Activated CD4-positive, alpha-beta T cell treated with anti-CD3 and anti-CD28 coated beads, Interleukin-2, amount 50 U/mL, for 24 hours (primary cell): ENCODE measurements at places on chromosomes 2 and 18.

DNA sequence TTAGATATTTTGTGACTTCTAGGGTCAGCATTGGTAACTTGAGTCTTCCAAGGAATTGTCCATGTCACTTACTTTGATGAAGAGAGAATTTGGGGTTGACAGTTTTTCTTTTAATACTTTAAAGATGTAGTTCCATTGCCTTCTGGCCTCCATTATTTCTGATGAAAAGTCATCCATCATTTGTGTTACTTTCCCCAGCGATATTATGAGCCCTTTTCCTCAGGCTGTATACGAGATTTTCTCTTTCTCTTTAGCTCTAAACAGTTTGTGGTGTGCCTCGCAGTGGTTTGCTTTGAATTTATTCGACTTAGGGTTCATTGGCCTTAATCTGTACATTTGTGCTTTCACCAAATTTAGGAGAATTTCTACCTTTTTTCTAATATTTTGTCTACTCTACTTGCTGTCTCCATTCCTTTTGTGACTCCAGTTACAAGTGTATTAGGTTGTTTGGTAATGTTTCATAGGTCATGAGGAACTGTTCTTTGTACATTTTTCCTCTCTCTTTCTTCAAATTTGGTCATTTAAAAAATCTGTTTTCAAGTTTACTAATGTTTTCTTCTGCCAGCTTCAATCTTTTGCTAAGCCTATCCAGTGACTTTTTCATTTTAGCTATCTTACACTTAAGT, 131.4 kb upstream of the OTOS start:
- no peak for DNase-seq

DNA sequence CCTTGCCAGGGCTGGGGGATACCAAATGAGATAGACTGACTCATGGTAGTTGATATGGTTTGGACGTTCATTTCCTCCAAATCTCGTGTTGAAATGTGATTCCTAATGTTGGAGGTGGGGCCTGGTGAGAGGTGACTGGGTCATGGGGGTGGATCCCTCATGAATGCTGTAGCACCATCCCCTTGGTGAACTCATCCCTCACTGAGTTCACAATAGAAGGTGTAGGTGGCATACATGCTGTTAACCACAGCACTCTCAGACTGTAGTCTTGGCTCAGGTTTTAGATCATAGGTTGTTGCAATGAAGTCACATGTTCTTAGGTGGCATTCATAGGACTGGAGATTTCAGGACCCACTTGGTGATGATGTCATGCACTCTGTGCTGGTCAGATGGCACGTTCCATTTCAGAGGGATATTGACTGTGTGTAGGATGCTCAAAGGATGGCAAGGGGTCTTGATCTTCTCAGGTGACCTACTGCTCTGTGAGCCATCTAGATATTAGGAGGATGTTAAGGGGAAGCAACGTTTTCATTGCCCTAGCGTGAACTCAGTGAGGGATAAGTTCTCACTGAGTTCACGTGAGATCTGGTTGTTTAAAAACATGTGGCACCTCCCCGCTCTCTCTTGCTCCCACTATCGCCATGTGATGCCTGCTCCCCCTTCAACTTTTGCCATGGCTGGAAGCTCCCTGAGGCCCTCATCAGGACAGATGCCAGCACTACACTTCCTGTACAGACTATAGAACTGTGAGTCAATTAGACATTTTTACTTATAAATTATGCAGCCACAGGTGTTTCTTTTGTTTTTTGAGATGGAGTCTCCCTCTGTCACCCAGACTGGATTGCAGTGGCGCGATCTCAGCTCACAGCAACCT, 73.8 kb upstream of the ACAA2 start:
- DNase-seq, result no peak

- DNase-seq, result no peak
Measured at GRCh38 chr18:3321133-3321812, 59.3 kb downstream of the MYL12B start.

DNA sequence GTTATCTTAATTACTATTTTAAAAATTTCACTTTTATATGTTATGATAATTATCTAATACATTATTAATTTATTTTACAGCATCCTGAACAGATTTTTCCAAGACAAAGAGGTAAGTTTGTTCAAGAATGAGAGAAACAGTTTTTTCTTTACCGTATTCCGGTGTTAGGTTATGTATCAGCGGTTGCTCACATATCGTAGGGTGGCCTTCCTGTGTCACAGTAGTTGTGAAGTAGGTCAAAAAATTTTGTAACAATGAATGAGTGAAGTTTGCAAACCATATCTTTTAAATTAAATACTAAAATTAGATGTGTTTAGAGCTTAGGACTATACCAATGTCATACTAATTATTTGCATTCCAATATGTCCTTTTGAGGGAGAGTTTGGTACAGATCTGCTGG, 33.5 kb downstream of the MRPS9 start:
- DNase-seq, result no peak

DNA sequence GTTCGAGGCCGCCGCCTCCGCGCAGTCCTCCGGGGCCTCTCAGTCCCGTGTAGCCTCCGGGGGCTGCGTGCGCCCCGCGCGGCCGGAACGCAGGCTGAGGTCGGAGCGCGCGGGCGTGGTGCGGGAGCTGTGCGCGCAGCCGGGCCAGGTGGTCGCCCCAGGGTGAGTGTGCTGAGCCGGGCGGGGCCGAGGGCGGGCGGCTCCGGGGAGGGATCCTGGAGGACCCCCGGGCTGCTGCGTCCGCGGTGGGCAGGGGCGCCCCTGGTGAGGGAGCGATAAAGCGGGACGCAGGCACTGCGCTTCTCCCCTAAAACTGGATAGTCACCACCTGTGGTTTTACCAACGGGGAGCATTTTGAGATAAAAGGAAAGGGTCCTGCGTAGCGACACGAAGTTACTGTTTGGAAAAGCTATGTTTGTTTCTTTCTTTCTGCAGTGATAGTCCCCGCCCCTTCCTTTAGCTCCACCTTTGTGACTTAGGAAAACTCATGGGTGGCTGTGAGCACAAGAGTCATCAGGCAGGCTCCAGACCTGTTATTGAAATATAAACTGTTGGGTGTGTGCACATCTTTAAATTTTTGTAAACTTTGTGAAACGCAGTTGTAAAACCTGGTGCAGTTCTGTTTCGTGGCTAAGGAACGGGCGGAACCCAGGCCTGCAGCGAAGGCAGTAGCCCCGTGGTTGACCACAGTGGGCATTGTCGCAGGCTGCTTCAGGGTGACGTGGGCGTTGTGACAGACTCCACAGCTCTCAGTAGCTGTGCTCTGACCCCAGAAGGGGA, 687 bp downstream of the CTDP1 start:
- peak; percentile 39 for DNase-seq

GRCh38 chr2:6924924-6925409, 7.8 kb downstream of the RNF144A start:
- no peak for DNase-seq

GRCh38 chr2:202267495-202267894, 1.9 kb downstream of the NOP58 start:
- DNase-seq, result no peak

- no peak for DNase-seq
Measured at GRCh38 chr2:128625963-128626759, 307.5 kb upstream of the HS6ST1 start.

- no peak for DNase-seq
Measured at GRCh38 chr2:227010433-227010832, 153.6 kb downstream of the COL4A4 start.

DNA sequence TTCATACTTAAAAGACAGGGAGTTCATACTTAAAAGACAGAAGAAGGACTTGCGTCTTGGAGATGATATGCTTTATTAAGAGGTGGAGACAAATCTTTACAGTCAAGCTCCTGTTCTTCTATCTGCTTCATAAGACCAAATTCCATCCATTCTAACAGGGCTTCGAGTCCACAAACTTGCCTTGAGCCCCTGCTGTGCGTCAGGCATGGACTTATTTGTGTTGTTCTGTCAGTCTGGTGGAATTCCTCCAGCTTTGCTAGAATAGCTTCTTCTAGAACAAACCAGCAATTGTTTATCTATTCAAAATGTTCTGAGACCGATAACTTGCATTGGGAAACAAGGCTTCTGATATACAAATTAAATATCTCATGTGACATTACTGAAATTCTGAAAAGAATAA, 73.9 kb upstream of the SOX11 start:
- DNase-seq, result no peak

GRCh38 chr2:241763551-241764274, 12.9 kb upstream of the GAL3ST2 start:
- DNase-seq, result no peak

- DNase-seq, result no peak
Measured at GRCh38 chr2:21372654-21373053, 248.9 kb downstream of the TDRD15 start.

GRCh38 chr2:236745420-236746210, 176.0 kb downstream of the ACKR3 start:
- DNase-seq, result no peak

DNA sequence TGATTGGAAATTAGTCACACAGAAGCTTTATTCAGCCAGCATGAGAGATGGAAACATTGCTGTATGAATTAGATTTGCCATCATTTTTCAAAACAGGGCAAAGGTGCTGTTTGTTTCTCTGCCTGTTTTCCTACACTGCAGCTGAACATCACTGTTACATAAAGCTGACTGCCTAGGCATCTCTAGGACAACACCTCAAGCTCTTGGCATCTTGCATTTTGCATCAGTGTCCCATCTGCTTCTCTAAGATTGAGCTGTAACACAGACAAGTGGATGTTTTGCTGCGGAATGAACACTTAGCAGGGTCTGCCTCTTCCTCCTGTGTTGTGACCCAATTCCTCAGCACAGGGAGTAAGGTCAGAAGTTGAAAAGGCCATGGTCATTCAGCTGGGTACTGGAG, 4.9 kb downstream of the CCT7 start:
- DNase-seq, result no peak

GRCh38 chr18:29083545-29083944, 906.6 kb upstream of the CDH2 start:
- DNase-seq, result no peak

DNA sequence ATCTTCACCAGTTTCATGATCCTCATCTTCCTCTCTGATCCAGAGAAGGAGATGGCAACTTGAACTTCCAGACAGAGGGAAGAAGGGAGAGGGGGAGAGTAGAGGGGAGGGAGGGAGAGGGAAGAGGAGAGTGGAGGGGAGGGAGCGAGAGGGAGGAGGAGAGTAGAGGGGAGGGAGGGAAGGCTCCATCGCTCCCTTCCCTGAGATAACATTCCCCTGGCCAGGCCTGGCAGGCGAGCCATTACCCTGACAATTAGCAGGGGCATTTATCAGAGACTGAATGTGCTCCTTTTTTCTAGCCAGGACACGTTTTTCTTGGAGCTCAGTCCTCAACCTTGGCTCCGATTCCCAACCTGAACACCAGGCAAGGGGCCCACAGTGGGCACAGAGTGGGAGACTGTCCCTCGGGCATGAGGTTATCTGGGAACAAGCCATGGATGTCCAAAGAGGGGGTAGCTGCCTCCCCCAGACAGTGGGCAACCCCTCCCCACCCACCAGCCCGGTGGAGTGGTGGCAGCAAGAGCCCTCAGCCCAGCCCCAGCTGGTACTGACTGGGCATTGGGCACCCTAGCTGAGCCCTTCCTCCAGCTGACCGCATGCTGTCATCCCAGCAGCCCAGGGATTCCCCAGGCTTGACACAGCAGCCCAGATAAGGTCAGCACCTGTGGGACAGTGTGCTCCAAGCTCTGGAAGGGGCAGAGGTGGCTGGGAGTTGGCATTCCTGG, 81.8 kb downstream of the TNS1 start:
- DNase-seq, result no peak

GRCh38 chr18:56541340-56541739, 97.1 kb downstream of the TXNL1 start:
- no peak for DNase-seq

DNA sequence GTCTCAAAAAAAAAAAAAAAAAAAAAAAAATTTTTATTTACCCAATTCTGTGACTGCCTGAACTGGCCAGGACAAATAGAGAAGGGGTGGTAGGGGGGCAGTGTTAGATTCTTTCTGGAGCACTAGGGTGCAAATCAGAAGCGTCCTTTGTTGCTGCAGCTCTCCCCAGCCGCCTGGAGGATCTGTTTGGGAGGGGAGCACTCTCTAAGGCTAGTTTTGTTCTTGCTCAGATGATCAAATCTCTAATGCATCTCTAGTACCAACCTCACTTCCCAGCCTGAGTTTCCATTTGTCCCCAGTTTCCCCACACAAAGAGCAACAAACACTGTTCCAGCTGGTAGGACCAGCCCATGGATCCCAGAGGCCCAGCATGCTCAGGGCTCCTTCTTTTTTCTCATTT, 83.0 kb downstream of the GBX2 start:
- DNase-seq, result no peak

GRCh38 chr2:75199428-75200011, at the start of gene TACR1:
TSS of gene TACR1 (minus strand) at chr2:75199520. CDS start at chr2:75198934, 586 bp downstream.
- peak; percentile 2 for DNase-seq

- DNase-seq, result no peak
Measured at GRCh38 chr2:208012449-208012848, 12.9 kb downstream of the PLEKHM3 start.

DNA sequence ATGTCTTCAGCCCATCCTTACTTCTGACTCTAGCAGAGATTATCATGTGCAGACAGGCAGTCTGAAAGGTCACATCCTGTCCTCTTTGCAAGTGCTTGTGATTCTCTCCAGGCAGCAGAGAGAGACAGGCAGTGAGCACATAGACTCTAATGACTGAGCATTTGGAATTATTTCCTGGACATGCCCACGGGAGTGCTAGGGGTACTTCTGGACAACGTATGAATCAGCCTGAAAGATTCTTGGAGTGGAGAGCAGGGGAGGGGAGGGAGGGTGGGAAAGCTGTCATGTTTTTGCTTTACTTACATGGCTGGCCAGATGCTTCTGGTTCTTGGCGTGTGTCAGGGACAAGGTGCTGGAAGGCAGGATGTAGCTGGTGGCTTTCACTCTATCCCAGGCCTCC, 150.6 kb downstream of the RIF1 start:
- no peak for DNase-seq

- DNase-seq, result no peak
Measured at GRCh38 chr2:36473230-36473629, 117.7 kb downstream of the CRIM1 start.

DNA sequence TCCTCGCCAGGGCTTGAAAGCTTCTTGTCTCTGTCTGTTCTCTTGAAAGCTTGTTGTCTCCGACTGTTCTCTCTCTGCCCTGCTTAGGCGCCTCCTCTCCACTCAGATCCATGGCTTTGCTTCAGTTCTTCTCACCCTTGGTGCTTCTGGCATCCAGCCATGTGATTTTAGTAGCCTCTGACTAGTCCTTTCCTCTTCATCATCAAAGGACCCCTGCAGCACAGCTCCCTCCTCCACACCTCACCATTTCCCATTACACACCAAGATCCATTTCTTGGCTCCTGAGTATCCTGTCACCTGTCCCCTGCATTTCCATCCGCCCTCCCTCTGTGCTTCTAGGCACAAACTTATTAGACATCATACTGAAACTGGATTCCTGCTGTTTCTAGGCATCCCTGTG, 59.4 kb downstream of the ZNF236 start:
- no peak for DNase-seq
